ENCODE measurements at places on chromosomes 1 and 21. TPM values are rescaled to one million over a fixed set of nuclear protein-coding genes. Genes with fewer than 3 reads are reported as not detected.
A peak's percentile ranks its signal among the peaks of the same experiment; 100 is the strongest.

DNA sequence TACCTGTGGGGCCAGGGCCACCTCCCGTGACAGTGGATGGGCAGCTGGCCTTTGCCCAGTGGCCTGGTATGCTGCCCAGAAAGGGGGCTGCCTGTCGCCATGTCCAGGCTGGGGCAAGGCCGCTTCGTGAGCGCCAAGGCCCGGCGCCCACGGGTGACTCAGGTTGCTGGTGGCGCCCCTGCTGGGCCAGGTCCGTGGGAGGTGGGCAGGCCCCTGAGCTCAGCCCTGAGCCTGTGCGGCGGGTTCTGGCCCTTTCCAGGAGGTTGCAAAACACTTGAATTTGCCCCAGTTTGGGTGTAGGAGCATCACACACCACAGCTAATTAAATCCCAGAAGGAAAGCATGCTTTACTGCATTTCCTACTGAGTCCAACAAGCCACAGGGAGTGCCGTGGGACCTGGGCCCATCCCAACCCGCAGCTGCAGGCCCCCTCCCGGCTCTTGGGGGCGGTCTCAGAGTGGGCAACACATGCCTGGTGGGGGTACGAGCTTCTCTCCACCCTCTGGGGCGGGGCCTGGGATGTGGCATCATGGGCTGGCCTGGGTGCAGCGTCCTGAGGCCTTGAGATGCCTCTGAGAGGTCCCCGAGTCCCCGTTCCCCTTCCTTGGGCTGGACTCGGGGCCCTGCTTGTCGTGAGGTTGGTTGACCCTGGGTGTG, 159.8 kb downstream of the PEX14 start:
- no peak for DNase-seq

GRCh38 chr1:247441606-247442005, 16.3 kb downstream of the OR2B11 start:
- no peak for DNase-seq

GRCh38 chr1:26009796-26010447, 11.7 kb upstream of the EXTL1 start:
- DNase-seq = no peak

DNA sequence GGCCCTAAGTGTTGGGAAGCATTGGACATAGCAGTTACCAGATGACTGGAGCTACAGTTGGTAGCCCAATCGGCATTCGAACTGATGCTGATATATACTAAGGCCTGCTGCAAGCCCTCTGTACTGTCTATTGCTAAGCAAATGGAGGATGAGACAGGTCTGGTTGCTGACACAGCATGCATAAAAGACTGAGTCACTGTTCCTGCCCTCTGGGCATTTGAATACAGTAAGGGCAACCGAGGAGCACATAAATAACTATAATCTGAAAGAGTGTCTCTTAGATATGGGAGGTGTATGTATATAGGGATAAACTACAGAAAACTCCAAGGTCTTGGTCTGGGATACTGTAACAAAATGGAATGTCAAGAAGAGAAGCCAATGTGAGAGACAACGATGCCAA, 16.8 kb upstream of the MARK1 start:
- no peak for DNase-seq

DNA sequence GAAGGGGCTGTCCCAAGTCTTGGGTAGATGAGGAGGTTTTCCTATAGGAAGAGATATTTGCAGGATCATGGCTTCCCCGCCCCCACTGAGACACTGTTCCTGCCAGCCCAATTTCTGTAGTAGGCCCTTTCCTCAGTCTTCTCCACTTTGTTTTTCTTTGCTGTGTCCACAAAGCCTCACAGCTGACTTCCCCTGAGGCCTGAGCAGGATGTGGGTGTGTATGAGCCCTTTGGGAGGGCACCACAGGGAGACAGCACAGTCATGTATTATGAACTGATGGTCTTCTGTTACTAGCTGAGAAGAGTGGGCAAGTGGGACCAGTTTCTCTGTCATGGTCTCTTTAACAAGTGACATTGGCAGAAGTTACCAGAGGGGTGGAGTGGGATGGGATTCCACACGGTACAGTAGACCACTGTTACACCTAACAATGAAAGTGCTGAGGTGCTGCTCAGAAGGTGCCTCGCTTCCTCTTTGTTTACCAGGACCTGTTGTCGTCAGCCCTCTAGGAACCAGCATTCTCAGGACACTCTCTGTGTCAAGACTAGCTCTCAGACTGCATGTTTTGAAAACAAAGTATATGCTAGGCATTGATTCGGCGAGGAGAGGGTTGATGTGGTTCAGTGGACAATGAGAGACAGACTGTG, 253.8 kb upstream of the HOOK1 start:
- DNase-seq = no peak

GRCh38 chr1:214897581-214897980, 185.0 kb upstream of the KCNK2 start:
- no peak for DNase-seq

- DNase-seq = no peak
These were observed 13.6 kb downstream of the SLC26A9 start for GRCh38 chr1:205929496-205930194.

GRCh38 chr1:234865171-234866006, 255.4 kb upstream of the IRF2BP2 start:
- no peak for DNase-seq

GRCh38 chr1:40477678-40478053, 576 bp downstream of the ZFP69 start:
- no peak for DNase-seq

DNA sequence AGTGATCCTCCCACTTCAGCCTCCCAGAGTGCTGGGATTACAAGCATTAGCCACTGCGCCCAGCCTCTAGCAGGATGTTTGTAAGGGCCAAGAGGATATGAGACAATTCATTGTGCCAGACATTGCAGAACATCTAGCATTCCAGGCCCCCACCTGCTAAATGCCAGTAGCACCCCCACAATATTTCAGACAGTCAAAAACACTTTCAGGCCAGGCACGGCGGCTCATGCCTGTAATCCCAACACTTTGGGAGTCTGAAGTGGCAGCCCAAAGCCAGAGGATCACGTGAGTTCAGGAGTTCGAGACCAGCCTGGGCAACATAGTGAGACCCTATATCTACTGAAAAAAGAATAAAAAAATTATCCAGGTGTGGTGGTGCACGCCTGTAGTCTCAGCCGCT, 12.9 kb downstream of the PPIE start:
- no peak for DNase-seq

DNA sequence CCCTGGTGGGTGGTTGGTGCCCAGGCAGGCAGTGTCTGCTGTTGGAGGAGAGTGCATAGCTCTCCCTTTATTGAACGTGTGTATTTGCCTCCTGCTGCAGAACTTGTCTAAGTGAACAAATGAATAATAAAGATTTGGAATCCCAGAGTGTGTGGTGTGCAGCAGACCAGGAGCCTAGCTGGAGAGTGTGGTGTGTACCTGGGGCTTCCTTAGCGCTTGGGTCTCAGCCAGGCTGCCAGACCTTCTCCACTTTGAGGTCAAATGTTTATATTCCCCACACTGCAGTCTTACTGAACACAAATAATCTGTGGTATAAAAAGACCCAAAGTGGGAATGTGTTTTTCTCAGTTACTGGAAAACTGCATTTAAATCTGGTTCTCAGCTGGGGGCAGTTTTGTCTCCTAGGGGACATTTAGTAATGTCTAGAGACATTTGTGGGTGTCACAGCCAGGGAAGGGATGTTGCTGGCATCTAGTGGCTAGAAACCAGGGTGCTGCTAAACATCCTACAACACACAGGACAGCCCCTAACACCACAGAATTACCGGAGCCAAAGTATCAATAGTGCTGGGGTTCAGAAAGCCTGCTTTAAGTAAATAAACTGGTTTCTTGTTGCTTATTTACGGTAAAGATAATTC, 23.6 kb downstream of the SLC37A1 start:
- no peak for DNase-seq

DNA sequence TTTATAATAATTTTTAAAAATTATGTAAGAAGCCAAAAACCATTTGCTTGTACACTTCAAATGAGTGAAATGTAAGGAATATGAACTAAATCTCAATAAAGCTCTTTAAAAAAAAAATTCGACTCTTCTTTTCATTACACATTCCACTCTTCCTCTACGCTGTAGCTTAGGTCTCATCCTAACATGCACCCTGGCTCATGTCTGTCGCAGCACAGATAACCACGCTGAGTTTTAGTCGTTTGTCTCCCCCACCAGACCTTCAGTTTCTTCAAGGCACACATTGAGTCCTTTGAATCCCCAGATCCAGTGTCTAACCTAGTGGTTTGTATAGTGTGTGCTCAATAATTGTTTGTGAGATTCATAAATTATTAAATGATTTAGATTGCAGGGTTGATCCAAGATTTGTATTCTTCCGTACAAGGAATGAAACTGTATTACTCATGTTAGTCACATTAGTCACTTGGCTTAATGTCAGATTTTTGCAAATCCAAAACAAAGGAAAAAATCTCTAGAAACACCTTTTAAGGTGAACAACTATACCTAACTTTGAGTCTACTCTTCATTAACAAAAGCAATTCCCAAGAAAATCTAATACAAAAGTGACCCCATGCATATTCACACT, 57.3 kb downstream of the SLC25A24 start:
- no peak for DNase-seq

GRCh38 chr21:41255190-41255589, 61.4 kb upstream of the FAM3B start:
- peak; percentile 53 for DNase-seq

GRCh38 chr1:185440877-185441276, 123.8 kb upstream of the IVNS1ABP start:
- DNase-seq = no peak

- DNase-seq = no peak
These were observed 102.9 kb upstream of the ADGRL4 start for GRCh38 chr1:79109445-79109844.

DNA sequence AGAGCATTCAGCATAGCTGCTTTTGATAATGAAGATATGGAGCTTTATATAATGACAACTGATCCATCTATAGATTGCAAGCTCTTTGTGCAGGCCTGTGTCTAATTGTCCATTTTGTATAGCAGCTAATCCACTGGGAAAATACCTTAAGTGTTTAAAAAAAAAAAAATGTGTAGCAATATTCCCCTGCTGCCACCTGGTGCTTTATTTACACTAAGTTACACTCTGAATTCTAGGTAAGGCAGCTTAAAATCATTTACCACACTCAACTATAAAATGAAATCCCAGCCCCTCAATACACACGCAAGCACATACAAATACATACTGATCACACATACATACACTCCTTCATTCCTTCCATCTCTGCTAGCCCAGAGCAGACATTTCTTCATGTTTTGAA, 49.1 kb upstream of the BCL9 start:
- no peak for DNase-seq

DNA sequence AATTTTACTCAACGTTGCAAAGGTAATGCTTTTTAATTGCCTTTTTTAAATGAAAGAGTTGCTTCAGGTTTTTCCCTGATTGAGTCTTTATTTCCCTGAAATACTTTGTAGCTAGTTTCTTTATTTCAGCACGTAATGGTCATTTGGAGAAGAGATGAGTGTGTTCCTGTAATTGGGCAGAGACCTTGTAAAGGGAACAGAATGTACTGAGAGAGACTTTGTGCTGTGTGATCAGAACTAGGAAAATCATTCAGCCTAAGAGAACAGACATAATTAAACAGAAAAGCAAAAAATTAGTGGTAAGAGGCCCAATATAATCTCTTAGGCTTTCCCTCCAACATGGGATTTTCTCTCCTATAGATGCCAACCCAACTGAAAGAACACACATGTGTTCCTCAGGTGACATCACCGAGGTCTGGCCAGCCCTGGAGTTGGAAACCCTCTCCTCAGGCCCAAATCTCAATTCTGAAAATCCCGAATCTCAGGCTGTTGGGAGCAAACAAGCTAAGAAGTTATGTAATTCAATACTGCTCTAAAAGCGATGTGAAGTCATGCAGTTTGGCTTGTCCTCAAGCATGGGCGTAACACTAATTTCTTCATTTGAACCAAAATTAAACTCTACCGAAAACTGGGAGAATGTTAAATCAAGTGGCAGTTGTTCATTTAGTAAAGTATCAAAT, 102.0 kb downstream of the TGFB2 start:
- no peak for DNase-seq

- no peak for DNase-seq
These were observed 9.4 kb downstream of the CR1L start for GRCh38 chr1:207654320-207654719.

- no peak for DNase-seq
These were observed 156.9 kb upstream of the NBPF11 start for GRCh38 chr1:148308832-148309458.

WASF2 gene
- total RNA-seq = 78.5 TPM

SLC26A9 gene
- total RNA-seq = not detected

KCND3 gene
- total RNA-seq = 46.9 TPM

FCRL3 gene
- total RNA-seq = not detected

MTARC2 gene
- 21.0 TPM for total RNA-seq

CD160 gene
- not detected for total RNA-seq

KIAA1614 gene
- total RNA-seq = 15.8 TPM

CA14 gene
- total RNA-seq = not detected

TRIM46 gene
- 0.17 TPM for total RNA-seq

QSOX1 gene
- total RNA-seq = 138 TPM

Measured in esophagus muscularis mucosa (tissue), 4 donors.